ENCODE measurements at places on chromosomes 1 and 21.

GRCh38 chr1:210709701-210710100, 381.0 kb downstream of the HHAT start:
- DNase-seq: no peak

- DNase-seq: no peak
Measured at GRCh38 chr1:44212355-44213221, 683 bp upstream of the DMAP1 start.

GRCh38 chr1:166819974-166820373, 19.3 kb upstream of the POGK start:
- DNase-seq: no peak

DNA sequence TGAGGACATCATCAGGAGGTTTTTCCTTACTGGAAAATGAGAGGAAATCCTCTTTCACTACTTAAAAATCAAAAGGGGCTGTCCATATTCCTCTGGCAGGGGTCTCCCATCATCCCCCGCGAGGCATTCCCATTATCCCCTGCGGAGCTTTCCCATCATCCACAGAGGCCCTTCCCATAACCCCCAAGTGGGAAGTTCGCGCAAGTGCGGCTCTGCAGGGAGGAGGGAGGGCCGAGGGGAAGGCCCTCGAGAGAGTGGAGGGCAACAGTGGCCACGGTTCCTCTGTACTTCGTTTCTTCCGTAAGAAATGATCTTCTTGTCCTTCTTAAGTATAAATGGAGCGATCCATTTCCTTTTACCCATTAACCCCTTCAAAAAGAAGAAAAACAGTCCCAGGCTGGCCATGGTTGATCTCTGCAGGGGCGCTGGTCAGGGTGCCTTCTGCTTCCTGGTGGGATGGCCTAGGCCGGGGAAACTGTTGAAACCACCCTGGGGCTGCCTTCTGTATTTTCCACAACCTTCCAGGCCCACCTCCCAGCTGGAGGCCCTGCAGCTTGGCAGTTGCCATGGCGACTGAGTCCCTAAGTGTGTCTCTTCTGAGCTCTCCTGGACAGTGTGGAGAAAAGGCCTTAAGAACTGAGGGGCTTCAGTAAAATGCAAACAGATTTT, 3.6 kb upstream of the RSPH1 start:
- no peak for DNase-seq

GRCh38 chr1:237570530-237570929, 320.2 kb downstream of the ZP4 start:
- DNase-seq: no peak

- DNase-seq: no peak
Measured at GRCh38 chr1:36849956-36850355, 184.4 kb downstream of the GRIK3 start.

GRCh38 chr1:109902204-109902985, 8.3 kb upstream of the CSF1 start:
- no peak for DNase-seq

DNA sequence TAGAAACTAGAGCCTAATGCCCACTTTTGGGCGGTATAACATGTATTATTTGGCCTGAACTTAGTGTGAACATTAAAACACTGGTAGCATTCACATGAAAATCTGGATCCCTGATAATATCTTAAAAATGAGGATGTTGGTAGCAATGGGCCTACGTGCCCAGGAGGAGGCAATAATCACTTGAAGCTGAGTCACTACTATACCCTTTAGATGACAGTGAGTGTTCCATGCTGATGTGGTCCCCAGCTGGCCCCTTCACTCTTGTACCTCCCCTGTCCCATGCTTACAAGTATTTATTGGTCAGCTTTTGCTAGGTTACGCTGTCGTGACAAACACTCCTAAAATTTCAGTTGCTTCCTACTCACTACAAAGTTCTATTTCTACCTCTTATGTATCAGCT, 23.0 kb upstream of the POU2F1 start:
- no peak for DNase-seq

GRCh38 chr1:71647513-71648300, 566.9 kb upstream of the ZRANB2 start:
- DNase-seq: no peak

DNA sequence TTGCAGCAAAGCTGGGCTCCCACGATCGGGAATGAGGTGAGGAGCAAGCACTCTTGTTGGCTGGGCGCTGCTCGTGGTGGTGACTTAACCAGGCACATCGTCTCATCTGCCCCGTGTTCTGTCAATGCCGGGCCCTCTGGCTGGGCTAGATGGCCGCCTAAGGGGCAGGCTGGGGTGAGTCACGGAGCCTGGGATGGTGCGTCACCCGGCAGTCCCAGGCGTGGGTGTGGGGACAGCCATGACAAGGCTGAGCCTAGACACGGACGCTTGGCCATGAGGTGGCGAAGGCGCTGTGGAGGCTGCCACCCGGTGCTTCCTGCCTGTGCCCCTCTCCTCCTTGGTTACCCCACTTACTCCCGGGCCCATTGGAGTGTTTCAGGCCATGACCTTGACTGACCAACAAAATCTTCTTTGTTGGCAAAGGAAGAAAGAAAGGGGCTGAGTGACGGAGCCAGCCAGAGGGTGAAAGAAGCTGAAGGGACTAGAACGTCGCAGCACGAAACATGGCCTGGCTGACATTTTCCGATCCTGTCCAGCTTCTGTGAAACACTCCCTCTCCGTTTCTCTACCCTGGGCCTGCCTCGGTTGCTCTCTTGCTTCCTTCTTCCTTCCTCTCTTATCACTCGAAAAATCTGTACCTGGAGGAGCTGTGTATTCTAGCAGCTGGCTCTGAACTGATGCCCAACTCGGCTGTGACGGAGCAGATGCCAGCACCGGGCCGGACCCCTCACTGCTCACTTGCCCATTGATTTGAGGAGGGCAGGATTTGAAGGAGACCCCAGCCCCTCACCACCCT, 596 bp downstream of the CD247 start:
- DNase-seq: peak; percentile 87

DNA sequence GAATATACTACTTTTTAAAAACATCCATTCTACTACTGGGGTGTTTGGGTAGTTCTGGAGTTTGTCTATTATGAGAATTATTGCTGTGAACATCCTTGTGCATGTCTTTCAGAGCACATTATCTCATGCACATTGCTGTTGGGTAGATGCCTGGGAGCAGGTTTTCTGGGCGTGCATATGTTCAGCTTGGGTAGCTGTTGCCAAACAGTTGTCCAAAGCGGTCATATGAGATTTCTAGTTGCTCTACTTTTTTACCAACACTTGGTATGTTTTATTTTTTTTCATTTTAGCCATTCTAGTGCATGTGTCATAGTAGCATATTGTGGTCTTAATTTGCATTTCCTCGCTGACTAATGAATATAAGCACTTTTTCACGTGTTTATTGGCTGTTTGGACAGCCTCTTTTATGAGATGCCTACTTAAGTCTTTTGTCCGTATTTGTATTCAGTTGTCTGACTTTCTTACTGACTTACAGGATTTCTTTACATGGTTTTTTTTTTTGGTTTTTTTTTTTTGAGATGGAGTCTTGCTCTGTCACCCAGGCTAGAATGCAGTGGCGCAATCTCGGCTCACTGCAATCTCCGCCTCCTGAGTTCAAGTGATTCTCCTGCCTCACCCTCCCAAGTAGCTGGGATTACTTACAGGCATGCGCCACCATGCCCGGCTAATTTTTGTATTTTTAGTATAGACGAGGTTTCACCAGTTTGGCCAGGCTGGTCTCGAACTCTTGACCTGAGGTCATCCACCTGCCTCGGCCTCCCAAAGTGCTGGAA, 18.1 kb downstream of the ZDHHC18 start:
- DNase-seq: no peak

DNA sequence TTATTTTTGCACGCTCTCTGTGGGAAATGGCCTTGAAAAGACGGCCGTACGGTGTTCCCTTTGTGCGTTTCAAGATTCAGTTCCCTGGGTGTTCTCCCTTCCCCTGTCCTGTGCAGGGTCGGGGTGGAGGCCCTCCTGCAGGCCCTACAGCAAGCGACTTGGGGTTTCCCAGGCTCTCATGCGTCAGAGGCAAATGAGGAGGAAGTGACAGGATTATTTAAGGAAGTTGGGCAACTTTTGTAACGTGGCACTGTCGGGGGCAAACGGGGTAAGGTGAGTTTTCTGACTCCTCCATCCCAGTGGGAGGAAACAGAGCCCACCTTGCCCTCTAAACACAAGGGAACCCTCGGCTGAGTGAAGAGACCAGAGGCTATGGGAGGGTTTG, 16.1 kb upstream of the AJAP1 start:
- no peak for DNase-seq

GRCh38 chr1:47561523-47562007, 123.7 kb downstream of the FOXD2 start:
- no peak for DNase-seq

- DNase-seq: no peak
Measured at GRCh38 chr21:29583424-29583924, 284.8 kb downstream of the BACH1 start.

DNA sequence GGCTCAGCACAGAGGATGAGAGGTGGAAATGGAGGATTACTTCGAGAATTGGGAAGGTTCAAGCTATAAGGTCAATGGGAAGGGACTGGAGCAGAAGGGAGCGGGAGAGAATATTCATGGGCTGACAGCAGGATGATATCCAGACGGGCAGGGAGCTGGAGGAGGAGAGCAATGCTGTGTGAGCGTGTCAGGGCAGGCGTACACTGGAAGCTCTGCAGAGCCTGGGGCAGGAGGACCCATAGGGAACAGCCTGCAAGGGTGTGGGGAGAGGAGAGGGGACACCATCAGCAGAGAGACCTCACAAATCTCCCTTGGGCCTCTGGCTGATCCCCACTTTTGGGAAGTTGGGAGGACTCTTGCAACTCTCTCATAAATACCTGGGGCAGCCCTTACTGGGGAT, 13.7 kb downstream of the CSF1 start:
- no peak for DNase-seq

DNA sequence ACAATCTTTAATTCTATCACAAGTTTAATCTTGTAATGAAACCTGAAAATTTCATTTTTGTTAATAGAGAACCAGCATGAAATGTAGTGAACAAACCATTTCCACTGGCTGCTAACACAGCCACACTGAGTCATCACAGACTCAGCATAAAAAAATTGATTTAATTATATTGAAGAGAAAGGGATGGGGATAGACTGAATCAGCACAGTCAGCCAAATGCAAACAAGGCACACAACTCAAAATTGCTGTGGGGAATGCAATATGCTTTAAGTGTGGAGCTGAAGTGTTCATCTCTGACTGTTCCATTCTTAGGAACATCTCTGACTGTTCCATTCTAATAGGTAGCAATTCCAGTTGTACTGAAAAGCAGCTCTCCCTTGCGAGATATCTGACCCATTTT, 299.8 kb downstream of the MRPL39 start:
- no peak for DNase-seq

GRCh38 chr1:235402457-235403200, 35.4 kb downstream of the TBCE start:
- no peak for DNase-seq

DNA sequence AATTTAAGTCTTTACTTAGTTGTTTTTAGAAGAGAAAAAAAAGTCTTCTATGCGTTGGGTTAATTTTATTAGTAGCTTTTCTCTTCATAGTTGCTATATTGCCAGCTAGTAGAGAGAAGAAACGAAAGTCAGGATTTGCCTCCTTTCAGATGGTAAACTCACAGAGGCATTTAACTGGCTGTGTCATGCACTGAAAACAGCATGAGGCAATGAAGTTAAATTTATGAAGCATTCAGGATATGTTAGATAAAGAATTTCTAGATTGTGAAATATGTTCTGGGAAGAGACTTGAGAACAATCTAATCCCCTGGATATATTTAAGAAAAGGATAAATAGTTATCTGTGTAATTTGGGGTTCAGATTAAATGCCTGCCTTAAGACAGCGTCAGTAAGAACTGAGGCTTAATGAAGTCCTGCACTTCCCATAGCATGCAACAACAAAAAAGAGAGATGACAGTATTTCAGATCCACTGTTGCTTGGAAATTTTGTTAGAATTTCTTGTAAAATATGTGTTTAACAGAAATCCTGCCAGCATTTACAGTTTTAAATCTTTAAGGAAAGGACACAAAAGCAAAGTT, 1.7 kb downstream of the ANGPTL1 start:
- DNase-seq: no peak

GRCh38 chr1:178684542-178685000, 40.5 kb upstream of the RALGPS2 start:
- DNase-seq: no peak

DNA sequence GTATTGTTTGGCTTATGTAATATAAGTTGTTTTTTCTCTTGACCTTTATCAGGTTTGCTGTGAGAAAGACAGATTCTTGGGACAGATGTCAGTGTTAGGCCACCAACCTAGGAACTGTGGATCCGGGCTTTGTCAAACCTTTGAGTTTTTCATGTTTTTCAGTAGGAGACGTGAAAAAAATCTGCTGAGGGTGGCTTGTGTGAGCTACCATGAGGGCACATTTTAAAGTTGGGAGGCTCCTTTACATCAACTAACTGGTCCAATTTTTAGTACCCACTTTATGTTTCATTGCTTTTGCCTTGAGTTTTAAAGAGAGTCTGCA, 801 bp downstream of the RPS6KC1 start:
- no peak for DNase-seq

DNA sequence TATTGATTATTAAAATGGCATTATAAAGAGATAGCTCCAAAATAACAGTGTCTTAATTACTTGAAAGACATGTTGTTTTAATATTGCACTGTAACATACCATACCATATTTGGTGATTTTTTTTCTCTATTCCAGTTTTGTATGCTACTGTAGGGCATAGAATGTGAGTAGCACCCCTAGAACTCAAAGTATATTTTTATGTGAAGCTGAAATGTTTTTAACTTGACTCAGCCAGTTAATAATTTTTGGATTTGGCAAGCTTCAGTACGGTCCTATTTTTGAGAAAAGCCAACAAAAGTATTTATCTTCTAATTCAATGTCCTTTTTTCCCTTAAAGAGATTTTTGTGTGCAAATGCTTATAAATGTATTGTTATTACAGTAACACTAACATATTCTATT, 593.8 kb downstream of the USP25 start:
- DNase-seq: no peak

- DNase-seq: no peak
Measured at GRCh38 chr1:199766218-199766792, 261.2 kb upstream of the NR5A2 start.

DNA sequence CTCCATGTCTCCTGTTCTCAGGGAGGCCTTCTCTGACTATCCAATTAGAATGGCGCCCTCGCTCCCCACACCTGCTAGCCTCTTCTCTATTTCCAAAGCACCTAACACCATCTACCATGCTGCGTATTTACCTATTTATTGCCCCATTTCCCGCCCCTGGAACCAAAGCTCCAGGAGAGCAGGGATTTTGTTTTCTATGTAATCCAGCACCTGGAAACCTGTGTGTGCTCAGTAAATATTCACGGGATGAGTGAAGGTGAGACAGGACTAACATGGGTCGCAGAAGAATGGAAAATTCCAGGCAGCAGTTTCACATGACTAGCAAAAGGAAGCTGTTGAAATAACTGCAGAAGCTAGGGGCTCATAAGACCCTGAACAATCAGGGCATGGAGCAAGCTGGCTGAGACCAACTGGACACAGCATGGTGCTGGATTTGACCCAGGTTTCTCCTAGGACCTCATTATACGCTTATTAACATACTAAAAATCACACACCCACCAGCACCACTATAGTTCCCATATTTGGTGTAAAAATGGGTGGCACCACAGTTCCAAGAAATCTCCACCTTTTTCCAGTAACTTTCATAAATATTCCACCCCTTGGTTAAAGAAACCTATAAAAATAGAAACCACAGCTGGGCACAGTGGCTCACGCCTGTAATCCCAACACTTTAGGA, 15.1 kb upstream of the TENT5B start:
- DNase-seq: no peak

- no peak for DNase-seq
Measured at GRCh38 chr1:9721606-9722377, 70.3 kb downstream of the PIK3CD start.

GRCh38 chr1:208149776-208150514, 94.2 kb downstream of the PLXNA2 start:
- DNase-seq: no peak

Data from adrenal gland (tissue), 19 donors.